ENCODE measurements at places on chromosomes 6 and 20.

GRCh38 chr6:166499350-166500163 lies 86.9 kb downstream of the RAMACL start:
- no peak for DNase-seq

DNA sequence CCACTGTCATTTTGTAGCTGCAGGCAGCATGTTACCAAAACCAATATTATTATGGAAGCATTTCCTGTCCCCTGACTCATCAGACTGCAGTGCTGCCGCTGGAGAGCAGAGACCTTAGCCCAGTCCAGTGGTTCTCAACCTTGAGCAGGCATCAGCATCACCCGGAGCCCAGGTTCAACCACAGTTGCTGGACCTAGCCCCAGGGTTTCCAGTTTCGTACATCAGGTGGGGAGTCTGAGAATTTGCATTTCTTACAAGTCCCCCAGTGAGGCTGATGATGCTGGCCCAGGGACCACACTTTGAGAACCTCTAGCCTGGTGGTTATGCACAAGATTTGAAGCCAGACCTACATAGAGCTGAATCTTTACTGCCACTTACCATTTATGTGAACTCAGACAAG lies 47.3 kb downstream of the LY86 start:
- DNase-seq: no peak

- no peak for DNase-seq
These were observed 90.8 kb downstream of the MYLK4 start for GRCh38 chr6:2659882-2660281.

GRCh38 chr6:105726902-105727655 lies 324.2 kb upstream of the PREP start:
- DNase-seq: peak; percentile 35

DNA sequence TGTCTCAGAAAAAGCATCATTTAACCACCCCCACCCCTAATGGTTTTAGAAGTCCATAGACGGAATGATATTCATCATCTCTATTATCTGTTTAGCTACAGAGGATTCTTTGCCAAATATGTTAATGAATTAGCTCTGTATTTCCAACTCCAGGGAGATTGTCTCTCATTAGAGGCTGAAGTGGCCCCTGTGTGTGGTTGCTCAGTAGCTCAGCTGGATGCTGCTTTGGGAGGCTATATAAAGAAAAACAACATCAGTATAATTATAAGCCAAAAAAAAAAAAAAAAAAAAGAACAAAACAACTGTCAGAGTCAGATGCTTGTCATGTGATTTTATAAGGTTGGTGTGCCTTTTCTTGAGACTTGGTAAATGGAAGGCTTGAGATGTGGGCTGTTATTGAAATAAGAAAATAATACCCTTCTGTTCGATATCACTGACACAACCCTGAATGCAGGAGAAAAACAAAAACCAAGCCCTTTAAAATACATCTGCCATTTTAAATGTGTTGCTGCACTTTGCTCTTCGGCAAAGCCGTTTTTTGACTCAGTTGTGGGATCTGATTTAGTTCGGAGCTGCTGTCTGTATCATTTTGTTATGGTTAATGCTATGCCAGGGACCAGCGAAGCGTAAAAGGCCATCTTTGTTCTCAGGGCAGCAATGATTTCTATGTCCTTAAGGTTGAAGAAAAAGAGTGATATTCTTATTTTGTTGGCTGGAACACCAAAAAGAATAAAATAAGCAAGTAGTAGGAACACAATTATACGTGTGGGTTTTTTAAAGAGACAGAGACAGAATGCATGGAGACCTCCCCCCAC lies 422.6 kb downstream of the QKI start:
- DNase-seq: no peak

DNA sequence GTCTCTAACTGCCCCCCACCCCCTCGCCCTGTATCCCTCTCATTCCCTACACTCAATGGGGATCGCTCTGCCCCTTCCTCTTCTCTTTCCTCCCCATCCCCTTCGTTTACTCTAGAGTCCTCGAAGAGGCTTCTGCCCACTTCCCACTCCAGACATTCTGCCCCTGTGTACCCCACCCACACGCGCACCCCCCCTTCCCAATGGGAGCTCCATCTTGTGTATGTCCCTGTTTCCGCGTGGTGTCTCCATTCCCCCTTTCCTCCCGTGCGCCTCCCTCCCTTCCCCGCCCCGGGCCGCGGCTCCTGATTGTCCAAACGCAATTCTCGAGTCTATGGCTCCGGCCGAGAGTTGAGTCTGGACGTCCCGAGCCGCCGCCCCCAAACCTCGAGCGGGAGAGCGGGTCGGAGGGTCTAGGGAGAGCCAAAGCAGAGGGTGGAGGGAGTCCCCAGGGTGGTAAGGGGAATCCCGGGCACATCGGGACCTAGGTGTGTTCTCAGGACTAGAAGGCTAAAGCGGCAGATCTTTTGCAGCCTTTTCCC lies 679 bp upstream of the RING1 start:
- DNase-seq: peak; percentile 54

DNA sequence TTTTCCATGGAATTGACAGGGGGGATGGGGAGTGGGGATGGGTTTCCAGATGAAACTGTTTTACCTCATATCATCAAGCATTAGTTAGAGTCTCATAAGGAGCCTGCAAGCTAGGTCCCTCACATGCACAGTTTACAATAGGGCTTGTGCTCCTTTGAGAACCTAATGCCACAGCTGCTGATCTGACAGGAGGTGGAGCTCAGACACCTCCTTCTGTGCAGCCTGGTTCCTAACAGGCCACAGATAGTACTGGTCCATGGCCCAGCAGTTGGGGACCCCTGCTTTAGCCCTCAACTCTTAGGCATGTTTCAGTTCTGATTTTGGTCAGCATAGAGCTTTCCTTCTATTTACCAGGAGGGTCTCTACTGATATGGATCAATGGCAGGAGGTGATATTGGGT lies 251.6 kb downstream of the LAMA2 start:
- no peak for DNase-seq

- DNase-seq: no peak
These were observed 28.7 kb downstream of the ANKS1A start for GRCh38 chr6:34917626-34918285.

- DNase-seq: no peak
These were observed 48.1 kb downstream of the DUSP22 start for GRCh38 chr6:340186-340955.

- DNase-seq: peak; percentile 29
These were observed 995 bp downstream of the ZFP64 start for GRCh38 chr20:52190437-52191131.

DNA sequence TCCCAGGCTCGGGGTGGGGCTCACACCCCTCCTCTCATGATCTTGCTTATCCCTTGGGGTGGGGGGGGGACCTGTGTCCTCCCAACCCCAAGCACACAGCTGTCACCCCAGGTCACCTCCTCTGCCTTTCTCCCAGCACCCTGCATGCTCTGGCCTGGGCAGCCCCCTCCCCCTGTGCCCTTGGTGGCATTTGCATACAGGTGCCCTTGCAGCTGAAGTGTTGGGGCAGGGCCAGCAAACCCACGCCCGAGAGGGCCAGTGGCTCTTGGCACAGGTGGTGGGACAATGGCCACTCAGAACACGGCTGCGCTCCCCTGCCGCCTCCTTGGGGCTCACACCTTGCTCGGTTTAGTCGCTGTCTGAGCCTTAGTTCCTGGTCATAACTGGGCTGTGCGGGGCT lies 11.3 kb upstream of the MYT1 start:
- DNase-seq: no peak

GRCh38 chr6:147784371-147784770 lies 275.9 kb downstream of the SAMD5 start:
- DNase-seq: no peak

DNA sequence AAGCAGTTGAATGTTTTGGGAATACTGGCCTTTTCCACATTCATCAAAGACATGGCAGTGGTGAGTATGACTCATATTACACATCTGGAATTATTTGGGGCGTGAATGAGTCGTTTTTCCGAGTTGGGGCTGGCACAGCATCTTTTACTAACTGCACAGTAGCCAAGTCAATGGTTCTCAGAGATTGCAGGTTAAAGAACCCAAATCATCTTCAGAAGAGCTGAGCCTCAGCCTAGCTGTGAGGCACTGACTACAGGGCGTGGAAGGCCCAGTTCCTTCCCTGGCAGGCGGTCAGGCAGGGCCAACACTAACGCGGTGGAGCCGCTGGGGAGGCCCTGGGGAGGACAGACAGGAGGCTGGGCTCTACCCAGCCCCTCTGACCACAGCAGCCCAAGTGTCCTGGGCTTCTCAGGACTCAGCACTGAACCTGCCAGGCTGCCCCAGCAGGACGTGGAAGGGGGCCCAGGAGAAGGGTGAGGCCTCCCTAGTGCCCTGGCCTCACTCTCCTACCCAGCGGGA lies 20.1 kb upstream of the HELZ2 start:
- peak; percentile 52 for DNase-seq

- no peak for DNase-seq
These were observed 142.0 kb upstream of the LAMA2 start for GRCh38 chr6:128740951-128741350.

- peak; percentile 38 for DNase-seq
These were observed 145.6 kb upstream of the ID4 start for GRCh38 chr6:19691465-19692167.

DNA sequence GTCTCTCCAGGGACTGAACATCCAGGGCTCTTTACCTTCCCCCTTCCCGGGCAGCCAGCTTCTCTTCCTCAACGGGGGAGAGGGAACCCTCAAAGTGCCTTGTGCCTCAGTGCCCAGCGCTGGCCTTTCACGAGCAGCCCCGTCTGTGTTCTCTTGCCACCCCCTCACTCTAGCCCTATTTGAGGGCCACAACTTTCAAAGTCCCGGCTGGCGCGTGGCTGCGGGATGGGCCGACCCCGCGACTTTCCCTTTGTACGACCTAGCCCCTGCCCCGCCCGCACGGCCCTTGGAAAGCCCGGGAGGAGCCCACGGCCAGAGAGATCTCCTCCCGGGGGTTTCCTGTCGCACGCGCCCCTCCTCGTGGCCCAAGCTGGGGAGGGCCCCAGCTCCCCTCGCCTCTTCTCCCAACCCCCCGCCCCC lies 559 bp downstream of the SCRT2 start:
- DNase-seq: no peak

GRCh38 chr6:18507561-18507960 lies 120.4 kb downstream of the RNF144B start:
- peak; percentile 80 for DNase-seq

- peak; percentile 73 for DNase-seq
These were observed 21.1 kb upstream of the ROS1 start for GRCh38 chr6:117446861-117447260.

- DNase-seq: no peak
These were observed 1.2 kb downstream of the REM1 start for GRCh38 chr20:31476294-31476585.

DNA sequence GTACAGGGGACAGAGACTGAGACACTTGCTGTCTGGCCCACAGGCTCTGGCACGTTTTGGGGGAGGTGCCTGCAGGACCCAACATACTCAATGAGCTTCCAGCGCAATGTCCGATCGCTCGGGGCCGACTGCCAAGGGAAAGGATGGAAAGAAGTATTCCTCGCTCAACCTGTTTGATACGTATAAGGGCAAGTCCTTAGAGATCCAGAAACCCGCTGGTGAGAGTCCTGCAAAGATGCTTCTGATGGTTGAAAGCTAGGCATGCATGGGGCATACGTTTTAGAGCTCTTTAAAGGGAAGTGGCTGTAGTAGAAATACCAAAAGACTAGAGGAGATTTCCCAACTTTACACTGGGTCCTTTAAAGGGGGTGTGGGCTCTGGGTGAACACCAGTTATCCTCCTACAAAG lies 2.2 kb downstream of the PRRC2A start:
- no peak for DNase-seq

- DNase-seq: no peak
These were observed 24.7 kb downstream of the SYNJ2 start for GRCh38 chr6:158006331-158006730.

GRCh38 chr6:154865291-154865690 lies 129.8 kb upstream of the TIAM2 start:
- DNase-seq: peak; percentile 55

DNA sequence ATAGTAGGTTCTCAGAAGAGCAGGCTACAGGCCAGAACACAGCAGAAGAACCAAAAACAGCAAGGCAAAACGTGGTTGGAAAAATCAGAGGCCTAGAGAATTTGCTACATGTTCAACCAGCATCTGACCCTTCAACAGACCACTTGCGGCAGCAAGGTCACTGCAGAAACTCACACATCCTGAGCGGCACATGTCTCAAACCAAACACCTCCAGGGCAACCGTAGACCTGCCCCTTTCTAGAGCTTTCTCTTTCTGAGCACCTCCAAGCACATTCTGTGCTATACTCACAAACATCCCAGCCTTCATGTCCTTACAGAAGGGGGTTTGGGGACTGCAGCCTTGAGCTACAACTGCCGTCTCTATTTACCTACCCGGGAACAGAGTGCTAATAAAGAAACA lies 52.6 kb downstream of the GFOD1 start:
- no peak for DNase-seq

GRCh38 chr20:5342021-5342420 lies 25.3 kb upstream of the PROKR2 start:
- no peak for DNase-seq

GRCh38 chr20:23122796-23123655 lies 36.9 kb upstream of the CD93 start:
- no peak for DNase-seq

DNA sequence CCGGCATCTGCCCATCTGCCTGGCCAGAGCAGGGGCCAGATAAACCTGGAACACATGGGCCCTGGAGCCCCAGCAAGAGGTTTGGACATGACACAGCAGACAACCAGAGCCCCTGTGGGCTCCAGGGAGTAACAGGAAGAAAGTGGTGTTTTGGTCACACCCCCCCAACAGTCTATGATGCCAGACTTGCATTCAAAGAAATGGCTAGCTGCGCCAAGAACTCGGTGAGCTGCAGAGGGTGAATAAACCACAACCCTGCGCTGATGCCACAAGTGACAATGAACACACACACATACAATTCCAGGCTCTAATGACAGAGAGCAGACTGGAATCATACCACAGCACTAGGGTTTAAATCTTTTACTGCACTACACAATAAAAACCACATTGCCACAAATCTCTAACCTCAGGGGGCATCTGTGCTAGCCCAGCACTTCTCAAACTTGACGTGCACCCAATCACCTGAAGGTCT lies 34.0 kb downstream of the TRERF1 start:
- DNase-seq: peak; percentile 57

- no peak for DNase-seq
These were observed 476.8 kb upstream of the ADGRB3 start for GRCh38 chr6:68158256-68158655.

- no peak for DNase-seq
These were observed 25.0 kb downstream of the TTK start for GRCh38 chr6:80029470-80029869.

- DNase-seq: no peak
These were observed 88.9 kb downstream of the HIVEP1 start for GRCh38 chr6:12101048-12101447.

- no peak for DNase-seq
These were observed 20.2 kb downstream of the SNHG17 start for GRCh38 chr20:38414769-38415450.

GRCh38 chr20:17655286-17655651 lies 26.8 kb downstream of the RRBP1 start:
- DNase-seq: peak; percentile 61
